ENCODE measurements at places on chromosomes 12 and 14. TPM values are rescaled to one million over a fixed set of nuclear protein-coding genes. Genes with fewer than 3 reads are reported as not detected.

GRIP1 gene
- 19.2 TPM for total RNA-seq

P2RX2 gene
- total RNA-seq, result not detected

KRT6B gene
- total RNA-seq, result not detected

SMCO2 gene
- not detected for total RNA-seq

OR10A7 gene
- not detected for total RNA-seq

RNASE3 gene
- not detected for total RNA-seq

TAS2R7 gene
- not detected for total RNA-seq

GPR132 gene
- not detected for total RNA-seq

RNASE1 gene
- total RNA-seq, result 107 TPM

E2F7 gene
- total RNA-seq, result not detected

ERO1A gene
- total RNA-seq, result 34.0 TPM

KRT77 gene
- not detected for total RNA-seq

DNA sequence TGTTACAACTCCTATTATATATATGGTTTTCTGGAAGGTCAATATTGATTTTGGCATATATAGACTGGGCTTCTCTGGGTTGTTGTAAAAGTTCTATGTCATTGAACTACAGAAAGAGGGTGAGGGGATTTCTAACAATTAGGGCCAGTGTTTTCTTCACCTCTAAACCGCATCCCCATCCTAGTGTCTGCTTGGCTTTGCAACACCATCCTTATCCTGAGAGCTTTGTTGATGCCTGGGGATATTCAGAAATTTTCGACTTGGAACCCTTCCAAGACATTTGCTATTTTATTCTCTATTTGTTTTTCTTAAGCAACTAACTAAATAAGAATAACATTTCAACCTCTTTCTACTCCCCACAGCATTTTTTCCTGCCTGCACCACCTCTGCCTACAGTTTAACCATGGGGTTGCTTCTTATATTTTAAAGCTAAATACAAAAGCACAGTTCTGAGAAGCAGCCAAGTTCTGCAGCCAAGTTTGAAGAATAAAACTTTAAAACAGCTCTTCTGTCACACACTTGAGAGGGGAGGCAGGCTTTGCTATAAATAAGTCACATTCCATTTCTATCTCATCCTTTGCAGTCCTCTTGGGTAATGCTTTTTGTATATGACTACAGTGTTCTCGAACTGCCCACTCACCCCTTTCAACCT lies 53.4 kb downstream of the RGS6 start:
- no peak for DNase-seq

GRCh38 chr12:130339951-130340350 lies 2.3 kb downstream of the PIWIL1 start:
- DNase-seq, result no peak

DNA sequence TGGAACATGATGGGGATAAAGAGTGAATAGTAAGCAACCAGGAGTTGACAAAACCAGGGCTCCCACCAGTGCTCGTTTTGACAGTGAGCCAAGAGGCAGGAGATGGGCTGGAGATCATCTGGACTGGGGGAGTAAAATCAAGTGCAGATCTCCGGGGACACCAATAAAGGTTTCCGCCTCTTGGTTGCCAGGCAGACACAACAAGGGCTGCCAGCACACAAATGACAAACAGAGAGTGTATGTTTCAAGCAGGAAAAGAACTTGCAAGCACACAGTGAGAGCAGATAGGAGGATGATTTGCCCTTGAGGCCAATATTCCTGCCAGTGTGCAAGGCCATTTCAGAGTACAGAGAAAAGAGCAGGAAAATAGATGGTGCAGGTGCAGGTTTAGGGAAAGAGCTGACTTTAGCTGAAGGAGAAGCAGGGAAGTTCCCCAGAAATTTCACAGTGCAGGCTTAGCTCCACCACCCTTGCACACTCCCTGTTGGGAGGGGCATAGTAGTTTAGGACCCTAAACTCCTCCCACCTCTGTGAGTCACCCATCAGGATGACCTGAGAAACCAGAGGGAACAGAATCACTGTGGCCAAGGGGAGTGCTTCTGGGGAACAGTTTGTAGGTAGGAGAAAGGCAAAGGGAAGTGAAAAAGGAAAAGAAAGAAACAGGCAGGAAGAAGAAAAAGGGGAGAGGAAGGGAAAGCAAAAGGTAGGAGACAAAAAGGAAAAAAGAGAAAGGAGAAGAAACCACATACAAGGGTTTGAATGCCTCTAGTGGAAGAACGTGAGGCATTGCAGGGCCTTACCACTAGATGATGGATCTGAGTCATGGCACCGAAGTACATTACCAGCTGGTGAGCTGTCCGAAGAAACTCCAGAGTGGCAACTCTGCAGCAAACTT lies 404.4 kb downstream of the SLC6A15 start:
- peak; percentile 37 for DNase-seq

- no peak for DNase-seq
These were observed 539.3 kb upstream of the TBX3 start for GRCh38 chr12:115223322-115223721.

DNA sequence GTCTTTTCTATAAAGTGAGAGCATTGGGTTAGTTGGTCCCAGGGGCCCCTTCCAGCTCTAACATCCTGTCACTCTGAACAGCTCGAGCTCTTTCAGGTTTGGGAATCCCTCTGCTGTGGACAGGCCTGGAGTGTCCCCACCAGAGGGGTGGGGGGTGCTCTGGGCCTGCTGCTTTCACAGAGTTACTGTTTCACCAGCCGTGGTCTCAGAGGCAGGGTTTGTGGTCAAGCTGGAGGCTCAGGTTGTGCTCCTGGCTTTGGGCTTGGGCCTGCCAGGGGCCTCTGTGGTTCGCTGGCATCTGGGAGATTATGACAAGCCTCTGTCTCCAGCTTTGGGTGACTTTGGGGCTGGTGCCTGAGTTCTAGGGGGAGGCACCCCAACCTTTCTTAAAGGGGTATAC lies 59.6 kb downstream of the FBXL14 start:
- DNase-seq, result no peak

GRCh38 chr12:132754160-132754932 lies 7.3 kb downstream of the ANKLE2 start:
- DNase-seq, result no peak

- no peak for DNase-seq
These were observed 124.4 kb upstream of the KRR1 start for GRCh38 chr12:75635606-75636444.

DNA sequence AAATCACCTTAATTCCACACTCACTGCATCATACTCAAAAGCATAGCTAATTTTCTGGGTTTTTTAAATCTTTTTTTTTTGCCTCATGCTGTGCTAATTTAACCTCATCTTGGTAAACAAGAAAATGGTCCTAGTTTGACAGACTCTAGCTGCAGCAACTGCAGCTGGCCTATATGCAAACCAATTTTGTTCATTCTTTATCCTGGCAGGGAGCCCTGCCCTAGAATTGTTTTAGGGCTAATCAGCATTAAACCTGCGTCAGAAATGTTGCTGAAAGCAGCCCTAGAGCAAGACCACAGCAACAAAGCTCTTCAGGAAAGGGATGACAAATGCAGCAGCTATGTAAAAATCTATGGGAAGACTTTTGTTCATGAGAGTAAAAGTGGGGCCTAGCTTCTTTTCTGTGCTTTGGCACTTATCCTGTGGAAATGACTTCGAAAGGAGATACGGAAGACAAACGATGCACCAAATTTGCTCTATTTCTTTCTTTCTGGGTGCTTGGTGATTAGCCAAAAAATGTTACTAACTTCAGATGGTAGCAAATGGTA lies 72.2 kb downstream of the DENND5B start:
- peak; percentile 34 for DNase-seq

GRCh38 chr12:69834576-69834975 lies 9.5 kb downstream of the MYRFL start:
- no peak for DNase-seq

GRCh38 chr12:64801381-64801780 lies 23.1 kb upstream of the TBC1D30 start:
- no peak for DNase-seq

DNA sequence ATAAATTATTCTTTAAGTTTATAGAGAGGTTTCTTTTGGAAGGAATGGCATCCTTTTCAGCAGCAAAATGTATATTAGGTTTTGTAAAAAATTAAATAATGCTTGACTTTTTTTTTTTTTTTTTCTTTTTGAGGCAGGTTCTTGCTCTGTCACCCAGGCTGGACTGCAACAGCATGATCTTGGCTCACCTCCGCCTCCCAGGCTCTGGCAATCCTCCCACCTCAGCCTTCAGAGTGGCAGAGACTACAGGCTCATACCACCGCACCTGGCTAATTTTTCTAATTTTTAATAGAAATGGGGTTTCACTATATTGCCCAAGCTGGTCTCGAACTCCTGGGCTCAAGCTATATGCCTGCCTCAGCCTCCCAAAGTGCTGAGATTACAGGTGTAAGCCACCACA lies 89.0 kb downstream of the FLRT2 start:
- no peak for DNase-seq

- DNase-seq, result no peak
These were observed 45.0 kb downstream of the SMOC1 start for GRCh38 chr14:69924201-69924600.

DNA sequence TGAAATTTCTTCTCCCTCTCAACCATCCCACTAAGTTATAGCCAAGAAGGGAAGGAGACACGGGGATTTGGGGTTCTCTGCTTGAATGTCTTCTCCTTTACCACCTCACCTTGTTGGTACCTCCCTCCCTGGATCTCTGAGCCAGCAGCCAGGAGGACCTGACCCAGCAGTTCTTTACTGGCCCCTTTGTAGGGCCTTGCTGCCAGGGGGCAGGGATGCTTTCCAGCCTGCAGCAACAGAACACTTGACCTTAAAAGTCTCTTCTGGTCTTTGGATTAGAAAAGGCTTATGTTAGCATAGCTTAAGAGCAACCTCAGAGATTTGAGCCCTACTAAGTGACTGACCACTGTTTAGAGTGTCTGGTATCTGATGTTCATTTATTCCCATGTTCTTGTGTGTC lies 10.4 kb downstream of the MLEC start:
- DNase-seq, result no peak

- DNase-seq, result no peak
These were observed 6.2 kb downstream of the DENND5B start for GRCh38 chr12:31584782-31585181.

DNA sequence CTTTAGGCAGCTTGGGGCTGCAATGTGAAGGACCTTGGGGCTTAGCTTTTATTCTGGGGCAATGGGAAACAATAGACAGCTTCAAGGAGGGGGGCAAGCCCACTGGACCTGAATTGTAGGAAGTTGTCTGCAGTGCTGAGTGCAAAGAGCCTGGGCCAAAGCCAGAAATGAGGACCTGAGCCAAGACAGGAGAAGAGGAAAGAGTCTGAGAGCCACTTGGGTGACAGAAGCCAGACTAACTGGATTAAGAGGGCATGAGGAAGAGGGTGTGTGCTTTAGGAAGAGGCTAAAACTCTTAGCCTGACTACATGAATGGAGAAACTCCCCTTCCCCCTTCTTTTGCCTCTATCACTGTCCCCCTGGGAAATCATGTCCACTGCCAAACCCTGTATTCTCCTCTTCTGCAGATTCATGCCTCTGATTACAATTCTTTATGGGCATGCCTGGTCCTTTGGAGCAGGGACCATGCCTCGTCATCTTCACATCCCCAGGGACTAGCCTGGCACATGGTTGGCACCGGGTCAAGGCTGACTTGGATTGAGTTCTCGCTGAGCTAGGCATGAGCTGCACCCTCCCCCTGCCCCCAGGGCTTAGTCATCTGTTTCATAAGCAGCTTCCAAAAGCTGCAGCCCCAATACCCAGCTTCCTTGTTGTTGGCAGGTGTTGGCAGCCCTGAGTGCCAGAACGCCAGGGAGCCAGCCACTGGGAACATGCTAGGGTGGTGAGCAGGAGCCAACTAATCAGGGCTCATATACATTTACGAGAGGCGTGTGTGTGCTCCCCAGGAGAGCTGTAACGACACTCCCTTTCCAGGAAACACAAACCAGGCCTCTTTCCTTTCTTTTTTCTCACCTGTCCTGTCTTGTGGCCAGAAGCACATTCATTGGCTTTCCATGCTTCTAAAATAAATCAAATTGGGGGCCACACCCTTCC lies 27.7 kb upstream of the JDP2 start:
- DNase-seq, result peak; percentile 75

DNA sequence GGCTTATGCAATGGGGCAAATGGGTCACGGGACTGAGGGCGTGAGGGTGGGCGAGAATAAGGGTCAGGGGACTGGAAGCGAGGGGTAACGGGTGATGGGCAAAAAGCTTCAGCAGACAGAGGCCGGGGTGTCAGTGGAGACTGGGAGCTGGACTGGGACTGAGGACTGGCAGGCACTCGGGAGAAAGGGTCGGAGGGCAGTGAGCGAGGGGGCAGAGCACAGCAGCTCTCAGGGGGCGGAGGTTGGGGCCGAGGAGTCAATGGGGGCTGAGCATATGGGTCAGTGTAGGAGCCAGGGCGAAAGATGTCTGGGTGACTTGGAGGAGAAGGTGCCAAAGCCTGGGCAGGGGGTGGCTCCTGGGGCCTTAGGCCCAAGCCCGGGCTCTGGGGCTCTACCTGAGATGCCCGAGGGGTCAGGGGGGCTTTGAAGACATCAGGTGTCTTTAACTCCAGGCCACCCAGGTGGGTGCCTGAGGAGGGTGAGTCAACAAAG lies 20.2 kb downstream of the KMT2D start:
- no peak for DNase-seq

GRCh38 chr12:76002598-76003354 lies 28.8 kb downstream of the PHLDA1 start:
- DNase-seq, result no peak

- DNase-seq, result no peak
These were observed 70.1 kb upstream of the HOXC13 start for GRCh38 chr12:53868511-53868986.

Data from uterus (tissue), 4 donors.